ENCODE measurements at places on chromosomes 12 and 14.

DNA sequence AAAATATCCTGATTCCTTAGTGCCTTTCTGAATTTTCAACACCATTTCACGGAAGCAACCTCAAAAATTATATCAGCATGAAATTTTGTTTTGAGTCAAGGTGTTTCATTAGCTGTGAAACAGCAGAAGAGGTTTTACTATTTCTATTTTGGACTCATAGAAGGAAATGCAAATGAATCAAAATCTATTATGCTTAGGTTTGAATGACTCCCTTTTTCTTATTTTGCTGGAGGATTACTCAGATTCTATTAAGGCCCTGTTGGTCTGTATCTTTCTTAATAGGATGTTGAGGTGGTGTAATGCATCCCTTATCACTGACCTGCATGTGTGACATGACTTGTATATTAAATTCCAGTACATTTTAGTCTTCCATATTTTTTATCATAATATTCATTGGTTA lies 165.8 kb downstream of the TMTC2 start:
- no peak for DNase-seq

- DNase-seq = no peak
These were observed 71.4 kb downstream of the GNS start for GRCh38 chr12:64687816-64688215.

DNA sequence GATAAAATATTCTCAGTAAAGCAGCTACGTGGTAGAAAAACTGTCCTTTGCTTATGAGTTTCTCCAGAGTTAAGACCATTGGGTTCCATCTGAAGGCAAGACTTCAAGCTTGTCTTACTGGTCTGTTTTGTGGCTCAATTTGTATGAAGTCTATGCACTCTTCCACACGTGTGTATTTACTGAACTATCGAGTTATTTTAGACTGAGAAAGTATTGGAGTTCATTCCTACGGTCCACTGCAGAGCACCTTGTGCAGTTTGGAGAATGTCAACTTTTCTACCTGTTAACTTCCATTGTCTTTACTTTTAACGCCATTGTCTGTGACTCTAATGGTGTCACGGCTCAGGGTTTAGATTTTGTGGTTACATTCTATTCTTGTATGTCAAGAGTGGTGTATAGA lies 3.7 kb downstream of the HIF1A start:
- DNase-seq = no peak

DNA sequence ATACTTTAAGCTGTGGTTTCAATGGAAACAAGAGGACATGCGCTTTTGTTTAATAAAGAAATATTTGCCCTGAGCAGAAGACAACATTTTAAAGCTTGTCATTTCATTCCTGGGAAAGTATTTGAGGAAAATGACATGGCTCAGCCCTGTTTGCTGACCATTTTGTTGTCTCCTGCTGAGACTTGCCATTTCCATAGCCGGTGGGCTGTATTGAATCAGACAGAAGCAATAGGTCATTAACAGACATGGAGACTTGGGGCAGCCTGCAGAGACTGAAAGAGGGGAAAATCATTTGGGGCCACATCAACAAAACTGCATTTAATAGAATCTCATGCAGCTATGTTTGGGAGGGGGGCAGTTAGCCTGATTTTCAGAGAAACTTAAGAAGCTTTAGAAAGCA lies 443.0 kb downstream of the NPAS3 start:
- DNase-seq = no peak

- no peak for DNase-seq
These were observed 88.1 kb downstream of the CHST11 start for GRCh38 chr12:104544836-104545235.

DNA sequence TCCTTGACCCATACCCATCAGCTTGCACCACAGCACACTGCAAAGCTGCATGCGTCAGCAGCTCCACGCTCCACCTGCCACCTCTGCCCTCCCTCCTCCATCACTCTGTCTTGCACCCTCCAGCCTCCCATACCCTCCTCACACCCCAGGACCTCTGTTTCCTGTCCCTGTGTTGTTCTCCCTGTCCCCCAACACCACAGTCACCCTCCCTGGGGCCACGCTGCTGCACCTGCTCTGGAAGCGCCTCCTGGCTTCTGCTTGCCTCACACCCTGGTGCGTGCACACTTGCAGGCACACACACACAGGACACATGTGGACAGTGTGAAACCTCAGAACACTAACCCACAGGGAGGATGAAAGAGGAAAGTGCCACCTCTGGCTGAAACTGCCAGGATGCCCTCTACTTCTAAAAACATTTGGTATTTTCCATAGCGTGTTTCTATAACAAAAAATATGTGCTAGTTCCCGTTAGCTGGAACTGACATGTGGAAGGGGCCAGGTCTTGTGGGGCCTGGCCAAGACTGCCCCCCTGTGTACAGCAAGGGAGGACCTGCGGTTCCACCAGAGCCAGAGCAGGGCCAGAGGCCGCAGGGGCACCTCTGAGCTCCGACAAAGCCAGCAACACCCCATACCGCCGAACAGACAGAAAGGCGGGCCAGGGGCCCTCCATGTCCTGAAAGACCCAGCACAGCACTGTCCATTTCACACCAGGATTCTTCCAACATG lies 10.0 kb downstream of the BRF1 start:
- DNase-seq = no peak

- no peak for DNase-seq
These were observed 78.8 kb downstream of the GSC start for GRCh38 chr14:94690896-94691659.

DNA sequence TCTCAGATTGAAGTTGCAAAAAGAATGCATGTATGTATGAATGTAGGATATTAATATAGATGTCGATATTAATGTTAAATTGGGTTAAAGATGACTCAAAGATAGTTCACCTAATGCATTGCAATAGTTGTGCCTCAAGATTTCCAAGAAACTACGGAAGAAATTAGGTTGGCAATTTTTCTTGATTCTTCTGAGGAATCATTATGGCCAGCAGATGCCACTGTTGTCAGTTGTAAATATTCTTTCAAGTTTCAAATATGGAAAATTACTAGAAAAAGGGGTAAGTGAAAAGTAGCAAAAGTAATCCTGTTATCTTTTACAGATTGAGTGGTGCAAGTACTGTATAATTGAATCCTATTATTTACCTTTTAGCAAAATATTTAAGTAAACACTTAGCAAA lies 202.1 kb downstream of the ADAMTS20 start:
- DNase-seq = no peak
